Hematopoietic multipotent progenitor cell (in vitro differentiated cells): ENCODE measurements at places on chromosomes 3 and 15. TPM values are rescaled to one million over a fixed set of nuclear protein-coding genes. Genes with fewer than 3 reads are reported as not detected.

The STAC gene
- total RNA-seq, result 6.5 TPM

The TUSC7 gene
- not detected for total RNA-seq

The NDN gene
- 59.2 TPM for total RNA-seq

The CHCHD6 gene
- total RNA-seq, result 10.8 TPM

DNA sequence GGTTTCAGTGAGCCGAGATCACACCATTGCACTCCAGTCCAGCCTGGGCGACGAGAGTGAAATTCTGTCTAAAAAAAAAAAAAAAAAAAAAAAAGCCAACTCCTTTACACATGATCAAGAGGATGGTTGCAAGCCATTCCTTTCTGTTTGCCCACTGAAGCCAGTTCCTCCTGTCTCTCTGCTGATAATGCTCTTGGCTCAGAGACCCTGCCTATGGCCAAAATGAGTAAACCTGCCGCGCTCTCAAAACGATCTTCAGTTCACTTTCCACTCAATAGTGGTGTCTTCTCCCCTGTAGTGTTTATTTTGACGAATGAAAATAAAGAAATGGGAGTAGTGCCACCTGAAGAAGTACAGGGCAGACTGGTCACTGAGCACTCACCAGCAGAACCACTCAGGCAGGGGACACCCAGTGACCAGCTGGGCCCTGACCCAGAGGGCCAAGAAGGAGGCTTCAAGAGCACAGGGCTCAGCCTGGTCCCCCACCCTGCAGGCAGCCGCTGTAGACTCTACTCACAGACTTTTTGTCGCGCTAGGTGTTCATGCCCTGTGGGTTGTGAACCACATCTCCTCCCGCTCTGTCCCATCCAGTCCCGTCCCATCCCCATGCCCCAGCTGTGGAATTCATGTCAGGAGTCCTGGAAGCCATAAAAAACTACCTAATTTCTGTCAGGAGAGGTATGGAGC lies 23.6 kb downstream of the GRAMD2A start:
- DNase-seq, result no peak

DNA sequence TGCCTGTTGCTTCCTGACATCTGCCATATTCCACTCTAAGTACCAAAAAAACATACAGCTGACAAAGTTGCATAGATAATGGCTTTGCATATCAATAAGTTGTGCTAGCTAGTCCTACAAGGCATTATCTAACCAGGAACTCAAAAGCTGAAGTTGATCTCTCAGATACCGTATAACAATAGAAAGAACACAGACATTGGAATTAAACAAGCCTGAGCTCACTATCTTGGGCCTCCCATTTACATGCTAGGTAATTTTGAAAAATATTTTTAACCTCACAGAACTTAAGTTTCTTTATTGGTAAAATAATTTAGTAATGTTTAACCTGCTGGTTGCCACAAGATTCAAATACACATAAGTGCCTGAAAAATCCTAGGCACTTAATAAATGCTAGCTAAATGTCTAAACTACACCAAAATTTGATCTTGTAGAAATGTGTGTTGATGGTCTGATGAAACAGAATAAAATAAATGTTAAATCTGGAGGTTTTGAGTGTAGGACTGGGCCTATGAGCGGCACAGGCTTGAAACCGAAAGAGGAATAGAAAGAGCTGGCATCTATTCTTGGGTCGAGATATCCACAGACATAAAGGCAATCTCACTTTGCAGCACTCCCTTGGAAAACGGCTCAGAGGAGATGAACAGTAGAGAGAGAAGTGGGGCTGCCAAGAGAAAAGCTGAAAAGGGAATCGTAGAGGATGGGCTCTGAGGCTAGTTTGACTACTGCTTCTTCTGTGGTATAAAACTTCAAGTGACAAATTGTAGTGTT lies 29.9 kb upstream of the TTC14 start:
- no peak for DNase-seq

GRCh38 chr3:43448098-43448497 lies 161.8 kb downstream of the SNRK start:
- no peak for DNase-seq

The NEO1 gene
- total RNA-seq, result 0.27 TPM

DNA sequence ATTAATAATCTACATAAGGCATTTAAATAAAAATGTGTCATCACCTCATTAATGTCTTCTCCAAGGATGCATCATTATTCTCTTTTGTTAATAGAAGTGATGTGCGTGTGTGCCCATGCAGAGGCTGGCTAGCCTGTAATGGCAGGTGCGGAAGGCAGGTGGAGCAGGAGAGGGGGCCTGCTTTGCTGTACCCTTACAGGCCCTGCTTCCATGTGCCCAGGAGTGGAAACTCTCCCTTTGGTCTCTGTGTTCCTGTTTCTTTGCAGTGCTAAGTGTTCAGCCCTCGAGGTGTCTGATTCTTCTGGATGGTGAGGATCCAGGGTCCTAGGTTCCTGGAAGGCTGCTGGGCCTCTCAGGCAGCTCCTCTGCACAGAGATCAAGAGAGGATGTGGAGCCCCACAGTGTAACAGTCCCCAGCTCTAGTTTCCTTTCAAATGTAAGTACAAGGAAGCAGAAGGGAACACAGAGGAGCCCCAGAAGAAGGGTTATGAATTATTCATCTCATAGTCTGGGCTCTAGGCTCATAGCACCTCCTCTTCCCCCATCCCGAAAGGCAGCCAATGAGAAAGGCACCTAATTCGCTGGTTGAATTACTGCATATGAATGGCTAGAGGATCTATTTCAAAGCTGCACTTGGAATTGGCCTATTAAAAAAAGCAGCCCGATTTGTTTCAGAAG lies 39.2 kb upstream of the AGBL1 start:
- DNase-seq, result no peak

DNA sequence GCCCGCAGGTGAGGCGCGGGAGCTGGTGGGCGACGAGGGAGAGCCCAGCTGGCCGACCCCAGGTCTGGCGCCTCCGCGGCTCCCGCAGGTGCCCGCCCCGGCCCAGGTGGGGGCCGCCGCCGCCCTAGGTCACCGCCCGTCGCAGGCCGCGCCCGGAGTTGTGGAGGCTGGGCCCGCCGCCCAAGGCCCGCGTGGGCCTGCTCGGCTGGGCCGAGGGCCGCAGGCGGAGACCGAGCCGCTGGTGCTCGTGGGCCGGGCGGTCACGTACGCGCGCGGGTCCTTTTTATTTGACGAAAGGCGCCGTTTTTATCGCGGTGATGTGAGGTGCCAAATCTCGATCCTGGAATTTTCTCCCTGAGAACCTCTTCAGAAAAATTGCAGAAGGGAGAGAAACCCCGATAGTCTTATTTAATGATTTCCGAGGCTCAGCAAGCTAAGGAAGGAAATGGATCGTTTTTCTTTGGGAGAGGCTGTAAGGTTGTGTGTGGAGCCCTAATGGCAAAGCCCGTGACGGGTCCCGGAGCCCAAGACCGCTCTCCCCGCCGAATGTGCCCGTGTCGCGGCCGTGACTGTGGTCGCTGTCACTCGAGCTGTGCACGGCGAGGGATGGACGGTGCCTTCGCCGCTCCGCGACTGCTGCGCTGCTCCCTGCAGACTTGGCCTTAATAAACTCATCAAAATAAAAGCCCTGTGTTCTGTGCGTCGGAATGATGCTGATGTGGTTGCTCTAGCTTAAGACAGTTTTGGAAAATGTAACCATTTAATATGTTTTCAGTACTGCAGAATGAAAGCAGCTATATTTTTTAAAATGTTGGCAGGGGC lies 612 bp downstream of the APPL1 start:
- DNase-seq, result peak; percentile 58

DNA sequence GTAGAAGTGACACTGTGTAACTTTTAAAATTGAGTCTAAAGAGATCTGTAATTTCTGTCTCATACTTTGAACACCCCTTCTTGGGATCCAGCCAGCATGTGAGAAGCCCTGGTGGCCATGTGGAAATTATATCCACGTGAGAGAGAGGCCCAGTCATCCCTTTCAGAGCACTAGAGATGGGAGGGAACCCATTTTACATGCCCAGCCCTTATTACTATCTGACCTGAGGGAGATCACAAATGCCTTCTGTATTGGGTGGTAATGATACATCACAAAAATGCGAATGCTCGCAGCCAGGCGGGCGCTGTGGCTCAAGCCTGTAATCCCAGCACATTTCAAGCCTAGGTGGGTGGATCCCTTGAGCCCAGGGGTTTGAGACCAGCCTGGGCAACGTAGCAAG lies 27.3 kb upstream of the TRAK1 start:
- no peak for DNase-seq

DNA sequence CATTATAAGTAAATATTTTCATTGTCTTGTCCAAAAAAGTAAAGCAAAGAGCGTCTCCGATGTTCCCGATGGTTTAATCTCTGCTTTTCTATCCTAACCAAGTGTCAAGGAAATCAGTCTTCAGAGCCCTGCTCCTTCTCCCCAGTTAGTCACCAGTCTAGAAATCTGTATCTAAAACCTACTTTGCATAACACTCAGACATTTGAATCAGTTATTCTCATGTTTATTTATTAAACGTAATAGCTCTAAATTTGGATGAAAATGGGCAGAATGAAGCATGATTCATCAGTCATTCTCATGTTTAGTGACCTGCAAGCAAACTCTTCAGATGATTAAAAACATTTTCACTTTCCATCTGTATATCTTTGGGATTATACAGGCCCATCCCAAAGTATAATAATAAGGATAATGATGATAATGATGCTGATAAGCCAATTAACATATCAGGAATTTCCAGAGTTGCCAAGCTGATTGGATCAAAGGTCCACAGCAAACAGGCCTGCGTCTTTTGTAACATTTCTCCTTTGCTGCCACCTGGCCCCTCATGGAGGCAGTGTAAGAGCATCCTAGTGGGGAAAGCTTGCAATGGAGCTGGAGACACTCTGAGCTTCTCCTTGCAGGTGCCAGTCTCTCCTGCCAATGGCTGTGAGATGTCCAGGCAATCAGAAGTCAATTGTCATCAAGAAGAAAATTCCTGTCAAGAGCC lies 273.9 kb downstream of the IGSF11 start:
- DNase-seq, result no peak

The KLF15 gene
- under 0.01 TPM for total RNA-seq

DNA sequence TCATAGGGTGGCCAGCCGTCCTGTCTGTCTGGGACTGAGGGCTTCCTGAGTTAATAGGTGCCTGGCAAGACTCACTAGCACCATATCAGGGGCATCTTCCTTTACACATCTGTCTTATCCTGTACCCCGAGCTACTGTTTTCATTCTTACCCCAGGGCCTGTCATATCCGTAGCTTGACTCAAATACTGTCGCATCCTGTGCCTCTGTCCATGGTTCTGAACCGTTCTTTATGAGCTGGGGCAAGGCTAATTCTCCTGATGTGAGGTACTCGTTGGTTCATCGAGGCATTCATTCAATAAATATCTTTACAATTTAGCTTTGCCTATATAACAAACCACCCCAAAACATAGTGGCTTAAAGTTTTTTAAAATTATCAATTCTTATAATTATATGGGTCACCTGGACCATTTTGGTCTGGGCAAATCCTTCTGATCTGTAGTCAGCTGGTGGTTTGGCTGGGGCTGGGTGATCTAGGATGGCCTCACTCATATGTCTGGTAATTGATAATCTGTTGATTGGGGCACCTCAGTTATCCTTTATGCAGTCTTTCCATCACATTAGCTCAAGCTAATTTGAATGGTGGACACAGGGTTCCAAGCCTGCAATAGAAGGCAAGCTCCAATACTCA lies 121.2 kb downstream of the TLE3 start:
- peak; percentile 86 for DNase-seq

GRCh38 chr3:122067588-122068240 lies 12.6 kb downstream of the CD86 start:
- DNase-seq, result no peak

- DNase-seq, result no peak
These were observed 21.8 kb upstream of the DAPK2 start for GRCh38 chr15:64068133-64068532.

GRCh38 chr3:106183762-106184391 lies 315.1 kb upstream of the CBLB start:
- DNase-seq, result no peak

DNA sequence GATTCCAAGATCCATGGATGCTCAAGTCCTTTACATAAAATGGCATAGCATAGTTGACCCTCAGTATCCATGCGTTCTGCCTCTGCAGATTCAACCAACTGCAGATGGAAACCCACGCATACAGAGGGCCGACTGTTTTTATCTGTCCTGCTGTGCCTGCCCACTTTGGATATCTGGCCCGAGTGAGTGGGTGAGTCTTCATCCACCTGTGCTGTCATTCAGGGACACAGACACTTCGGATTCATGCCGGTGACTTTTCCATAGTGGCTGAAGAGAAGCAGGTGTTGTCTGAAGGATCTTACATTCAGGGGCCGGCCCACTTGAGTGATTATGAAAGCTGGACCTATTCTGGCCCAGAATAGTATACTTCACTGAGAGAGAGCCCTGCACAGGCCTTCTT lies 85.1 kb downstream of the RYR3 start:
- DNase-seq, result no peak

GRCh38 chr3:73808862-73809509 lies 184.2 kb upstream of the PDZRN3 start:
- DNase-seq, result no peak

The GOLGA6L26 gene
- not detected for total RNA-seq

- DNase-seq, result no peak
These were observed 298.2 kb downstream of the KBTBD8 start for GRCh38 chr3:67296039-67296892.

- DNase-seq, result peak; percentile 6
These were observed 26.4 kb upstream of the TNFAIP8L3 start for GRCh38 chr15:51121118-51121517.

The C3orf70 gene
- under 0.01 TPM for total RNA-seq

The CIAO2A gene
- total RNA-seq, result 26.4 TPM

The HYAL1 gene
- 0.27 TPM for total RNA-seq

The GPR62 gene
- under 0.01 TPM for total RNA-seq

DNA sequence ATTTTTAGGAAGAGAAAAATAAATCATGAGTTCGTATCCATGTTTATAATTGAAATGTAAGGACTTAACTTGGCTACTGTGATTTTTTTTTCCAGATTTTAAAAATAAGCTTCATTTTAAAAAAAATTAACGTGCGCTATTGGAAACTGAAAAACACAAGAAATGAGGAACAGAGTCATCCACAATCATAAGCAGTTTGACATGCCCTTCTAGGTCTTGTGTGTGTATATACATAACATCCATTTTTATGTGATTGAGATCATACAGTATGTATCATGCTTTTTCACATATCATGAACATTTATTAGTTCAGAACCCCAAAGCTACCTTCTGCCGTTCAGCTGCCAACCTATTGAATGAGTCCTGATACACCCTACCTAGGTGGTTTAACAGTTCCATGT lies 22.7 kb downstream of the IREB2 start:
- DNase-seq, result no peak

DNA sequence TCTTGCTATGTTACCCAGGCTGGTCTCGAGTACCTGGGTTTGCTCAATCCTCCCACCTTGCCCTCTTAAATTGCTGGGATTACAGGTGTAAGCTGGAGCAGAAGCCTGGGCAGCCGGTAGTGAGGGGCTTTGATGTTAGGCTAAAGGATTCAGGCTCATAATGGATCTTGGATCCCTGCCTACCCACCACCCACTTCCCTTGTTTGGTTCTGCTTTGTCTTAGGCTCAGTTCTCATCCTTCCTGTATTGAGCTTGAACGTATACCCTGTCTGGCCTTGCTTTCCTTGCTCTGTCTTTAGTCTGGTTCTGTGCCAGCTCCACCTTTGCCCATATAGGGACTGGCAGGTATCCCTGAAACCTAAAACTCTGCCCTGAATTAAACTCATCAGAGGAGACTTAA lies 1.7 kb downstream of the PPCDC start:
- DNase-seq, result no peak
